Right hindlimb (tissue), 1 donor: ENCODE measurements at places on chromosomes 16 and 17.

DNA sequence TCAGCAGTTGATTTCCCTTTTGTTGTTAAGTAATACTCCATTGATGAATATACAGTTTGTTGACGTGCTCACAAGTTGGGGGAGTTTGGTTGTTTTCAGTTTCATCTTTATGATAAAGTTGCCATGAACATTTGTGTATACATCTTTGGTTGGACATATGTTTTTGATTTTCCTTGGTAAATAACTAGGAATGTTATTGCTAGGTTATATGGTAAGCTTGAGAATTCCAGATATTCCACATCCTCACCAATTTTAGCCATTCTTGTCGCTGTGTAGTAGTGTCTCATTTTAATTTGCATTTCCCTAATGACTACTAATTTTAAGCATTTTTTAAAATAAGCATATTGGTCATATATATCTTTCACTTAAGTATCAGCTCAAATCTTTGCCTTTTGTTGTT, 55.0 kb upstream of the RASL10B start:
- no peak for DNase-seq

GRCh38 chr16:57107321-57107922, 15.0 kb downstream of the CPNE2 start:
- DNase-seq: no peak

DNA sequence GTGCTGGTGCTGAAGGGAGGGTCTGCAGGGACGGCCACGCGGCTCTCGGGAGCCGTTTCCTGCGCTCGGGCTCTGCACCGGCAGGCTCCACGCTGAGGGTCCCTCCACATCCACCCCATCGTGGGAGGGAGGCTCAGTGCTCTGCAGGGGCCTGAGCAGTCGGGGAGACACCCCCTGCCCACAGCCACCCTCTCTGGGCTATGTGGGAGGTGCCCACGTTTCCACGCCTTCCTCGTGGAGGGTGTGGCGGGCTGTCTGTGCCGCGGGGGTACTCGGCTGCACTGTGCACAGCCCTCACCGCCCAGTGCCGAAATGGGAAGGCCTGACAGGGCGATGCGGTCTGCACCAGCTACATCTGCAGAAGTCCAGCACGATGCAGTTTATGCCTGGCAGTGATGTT, 25.5 kb upstream of the ZNF750 start:
- DNase-seq: no peak

DNA sequence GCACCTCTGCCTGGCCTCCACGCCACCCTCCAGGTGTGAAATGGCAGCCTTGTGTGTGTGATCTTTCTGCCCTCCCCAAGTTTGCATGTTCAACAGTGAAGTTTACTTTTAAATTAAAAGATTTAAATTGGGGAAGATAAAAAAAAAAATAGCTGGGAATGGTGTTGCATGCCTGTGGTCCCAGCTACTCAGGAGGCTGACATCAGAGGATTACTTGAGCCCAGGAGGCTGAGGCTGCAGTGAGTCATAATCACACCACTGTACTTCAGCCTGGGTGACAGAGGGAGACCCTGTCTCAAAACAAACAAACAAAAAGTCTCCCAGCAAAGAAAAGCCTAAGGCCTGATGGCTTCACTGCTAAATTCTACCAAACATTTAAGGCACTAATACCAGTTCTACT, 35.4 kb upstream of the RNF43 start:
- DNase-seq: no peak

DNA sequence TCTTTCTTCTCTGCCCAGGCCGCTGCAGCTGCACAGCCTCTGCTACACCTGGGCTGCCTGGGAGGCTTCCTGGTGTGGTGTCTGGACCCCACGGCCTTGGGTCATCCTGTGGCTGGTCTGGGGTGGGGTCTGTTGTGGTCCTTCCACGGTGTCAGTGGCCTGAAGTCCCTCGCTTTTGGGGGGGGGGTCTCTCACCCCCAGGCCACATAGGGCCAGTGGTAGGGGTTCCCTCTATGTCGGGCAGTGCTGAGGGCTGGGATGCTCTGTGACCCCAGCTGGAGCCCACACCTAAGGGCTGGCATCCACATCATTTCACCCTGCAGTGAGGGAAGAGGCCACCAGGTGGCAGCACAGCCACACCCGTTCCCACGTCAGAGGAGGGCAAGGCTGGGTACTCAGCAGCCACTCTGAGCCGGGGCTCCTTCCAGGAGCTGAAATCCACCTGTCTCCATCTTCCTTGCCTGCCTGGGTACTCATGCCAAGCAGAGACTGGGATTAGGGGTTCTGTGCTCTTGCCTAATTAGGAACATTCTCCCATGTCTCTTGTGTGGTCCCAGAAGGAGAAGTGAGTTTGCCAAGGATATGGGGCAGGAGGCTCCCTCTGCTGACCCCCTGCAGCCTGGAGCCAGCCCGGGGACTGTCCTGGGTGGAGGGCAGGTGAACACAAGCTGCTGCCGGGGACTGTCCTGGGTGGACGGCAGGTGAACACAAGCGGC, 13.0 kb downstream of the ENGASE start:
- peak; percentile 75 for DNase-seq

DNA sequence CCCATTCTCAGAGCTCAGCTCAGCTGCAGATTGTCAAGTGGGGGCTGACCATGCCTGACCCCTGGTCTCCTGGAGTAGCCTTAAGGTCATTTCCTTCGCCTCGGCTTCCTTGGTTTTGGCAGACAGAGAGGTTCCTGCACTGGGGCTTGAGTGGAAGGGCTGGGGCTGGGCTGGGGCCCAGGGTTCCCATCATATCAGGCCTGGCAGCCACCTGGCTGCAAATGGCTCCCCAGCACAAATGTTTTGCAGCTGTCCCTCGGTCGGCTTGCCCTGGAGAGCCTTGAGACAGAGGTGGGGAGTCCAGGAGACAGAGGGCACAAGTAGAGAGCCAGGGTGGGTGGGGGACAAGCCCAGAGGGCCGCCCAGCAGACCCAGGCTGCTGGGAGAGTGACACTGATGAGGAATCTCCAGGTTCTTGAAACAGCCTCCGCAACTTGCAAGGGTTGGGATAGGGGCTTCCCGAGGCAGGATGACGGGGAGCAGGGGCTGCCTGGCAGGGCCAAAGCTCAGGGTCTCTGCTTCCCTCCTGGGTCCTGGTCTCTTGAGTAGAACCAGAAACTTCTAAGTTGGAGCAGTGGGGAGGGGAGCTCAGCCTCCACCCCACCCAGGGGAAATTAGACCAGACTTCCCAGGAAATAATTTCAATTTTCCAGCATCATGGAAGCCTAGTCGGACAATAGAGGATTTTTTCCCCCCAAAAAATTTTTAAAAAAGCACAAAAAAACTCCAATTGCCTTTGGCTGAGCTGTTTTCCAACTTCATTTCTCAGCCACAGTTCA, 19.3 kb downstream of the IGFBP4 start:
- DNase-seq: no peak

DNA sequence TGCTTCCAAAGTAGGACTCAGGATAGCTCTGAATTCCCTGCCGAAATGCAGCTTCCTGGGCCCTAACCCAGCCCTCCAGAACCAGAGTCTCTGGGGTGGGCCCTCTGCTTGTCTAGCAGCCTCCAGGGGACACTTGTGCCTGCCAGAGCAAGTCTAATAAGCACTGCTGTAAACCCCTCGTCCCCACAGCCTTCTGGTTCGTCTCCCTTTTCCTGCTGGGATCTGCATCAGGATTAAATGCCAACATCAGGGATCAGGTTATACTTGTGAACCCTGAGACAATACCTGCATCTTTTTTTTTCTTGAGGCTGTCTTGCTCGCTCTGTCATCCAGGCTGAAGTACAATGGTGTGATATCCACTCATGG, 282.0 kb downstream of the SEC14L1 start:
- DNase-seq: no peak

DNA sequence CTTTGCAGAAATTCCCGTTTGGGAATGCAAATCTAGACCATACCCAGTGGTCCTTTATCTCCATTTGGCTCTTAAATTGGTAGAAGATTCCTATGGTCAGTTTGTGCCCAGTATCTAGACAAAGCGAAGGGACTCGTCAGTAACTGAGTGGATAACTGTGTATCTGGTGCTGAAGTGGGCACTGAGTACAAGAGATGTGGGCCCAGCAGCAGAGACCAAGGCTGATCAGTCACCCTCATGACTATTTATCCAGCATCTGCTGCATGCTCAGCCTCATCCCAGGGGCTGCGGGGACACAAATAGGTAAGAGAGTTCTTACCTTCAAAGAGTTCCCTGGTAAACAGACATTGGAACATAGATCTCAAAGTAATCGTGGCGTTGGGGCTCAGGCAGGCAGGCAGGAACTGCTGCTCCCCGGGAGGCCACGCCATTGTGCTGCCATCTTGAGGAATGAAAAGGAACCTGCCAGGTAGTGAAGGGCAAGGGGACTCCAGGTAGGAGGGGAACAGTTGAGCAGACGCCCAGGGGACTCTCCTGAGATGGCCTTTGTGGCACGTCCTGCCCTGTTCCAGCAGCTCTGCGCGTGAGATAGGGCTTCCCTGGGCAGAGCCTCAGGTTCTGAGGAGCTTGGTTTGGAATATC, 10.3 kb downstream of the NT5M start:
- DNase-seq: no peak

GRCh38 chr16:10405386-10405939, 19.6 kb downstream of the ATF7IP2 start:
- no peak for DNase-seq

DNA sequence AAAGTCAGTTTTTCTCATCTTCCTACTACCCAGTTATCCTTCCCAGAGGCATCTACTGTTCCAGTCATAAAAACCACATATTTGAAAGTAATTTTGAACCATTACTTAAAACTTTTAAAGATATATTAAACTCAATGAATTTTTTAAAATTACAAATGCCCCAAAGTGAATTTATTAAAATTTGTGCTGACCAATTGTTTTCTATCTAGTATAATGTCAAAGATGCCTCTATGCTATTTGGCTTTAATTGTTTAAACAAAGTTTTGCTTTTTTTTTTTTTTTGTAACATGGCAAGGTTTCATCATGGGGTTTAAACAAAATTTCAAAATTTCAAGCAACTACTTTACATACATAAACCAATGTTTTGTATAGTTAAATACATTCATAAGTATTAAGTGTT, 60.7 kb downstream of the FBXL20 start:
- no peak for DNase-seq
